Activated T-cell treated with anti-CD3 and anti-CD28 coated beads for 48 hours (primary cell): ENCODE measurements at places on chromosomes 2 and 18.
A peak's percentile ranks its signal among the peaks of the same experiment; 100 is the strongest.

GRCh38 chr2:144261336-144261735, 258.6 kb downstream of the ZEB2 start:
- no peak for DNase-seq

- no peak for DNase-seq
Measured at GRCh38 chr2:29227935-29228675, 112.9 kb downstream of the CLIP4 start.

- DNase-seq, result no peak
Measured at GRCh38 chr18:24609254-24609653, 148.8 kb downstream of the HRH4 start.

DNA sequence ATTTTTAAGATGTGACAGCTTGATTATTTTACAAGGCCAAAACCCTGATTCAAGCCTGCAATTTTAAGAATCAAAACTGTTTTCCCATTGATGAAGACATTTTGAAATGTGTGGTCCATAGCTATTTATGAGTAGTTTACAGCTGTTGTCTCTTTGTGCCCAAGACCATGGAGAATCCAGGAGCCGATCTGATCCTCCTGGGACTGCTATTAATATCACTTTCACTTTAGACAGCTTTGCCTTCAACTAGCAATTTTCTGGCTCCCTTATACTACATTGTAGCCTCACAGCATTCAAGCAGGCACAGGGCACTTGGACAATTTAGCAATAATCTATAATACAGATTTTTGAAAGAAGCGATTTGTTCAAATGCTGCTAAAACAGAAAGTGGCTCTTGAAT, 172.9 kb downstream of the SLC8A1 start:
- DNase-seq, result no peak

- no peak for DNase-seq
Measured at GRCh38 chr2:141534666-141535362, 596.0 kb downstream of the LRP1B start.

GRCh38 chr2:159213296-159213695, 73.2 kb downstream of the WDSUB1 start:
- DNase-seq, result no peak

GRCh38 chr2:1658394-1659151, 85.7 kb downstream of the PXDN start:
- no peak for DNase-seq

DNA sequence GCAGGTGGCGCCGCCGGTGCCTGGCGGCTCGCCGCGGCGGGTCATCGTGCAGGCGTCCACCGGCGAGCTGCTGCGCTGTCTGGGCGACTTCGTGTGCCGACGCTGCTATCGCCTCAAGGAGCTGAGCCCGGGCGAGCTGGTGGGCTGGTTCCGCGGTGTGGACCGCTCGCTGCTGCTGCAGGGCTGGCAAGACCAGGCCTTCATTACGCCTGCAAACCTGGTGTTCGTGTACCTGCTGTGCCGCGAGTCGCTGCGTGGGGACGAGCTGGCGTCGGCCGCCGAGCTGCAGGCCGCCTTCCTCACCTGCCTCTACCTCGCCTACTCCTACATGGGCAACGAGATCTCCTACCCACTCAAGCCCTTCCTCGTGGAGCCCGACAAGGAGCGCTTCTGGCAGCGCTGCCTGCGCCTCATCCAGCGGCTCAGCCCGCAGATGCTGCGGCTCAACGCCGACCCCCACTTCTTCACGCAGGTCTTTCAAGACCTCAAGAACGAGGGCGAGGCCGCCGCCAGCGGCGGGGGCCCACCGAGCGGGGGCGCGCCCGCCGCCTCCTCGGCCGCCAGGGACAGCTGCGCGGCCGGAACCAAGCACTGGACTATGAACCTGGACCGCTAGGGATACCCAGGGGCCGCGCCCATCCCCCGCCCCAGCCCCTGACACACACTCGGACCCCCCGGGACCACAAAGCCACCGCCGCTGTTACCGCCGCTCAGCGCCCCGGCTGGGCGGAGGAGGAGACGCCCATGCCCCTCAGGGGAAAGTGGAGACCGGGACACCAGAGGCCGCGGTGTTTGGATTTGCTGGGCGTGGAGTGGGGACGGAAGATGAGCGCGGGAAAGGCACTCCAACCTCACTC, 1.1 kb downstream of the CDK5R2 start:
- no peak for DNase-seq

GRCh38 chr2:43269074-43269572, 42.7 kb upstream of the ZFP36L2 start:
- no peak for DNase-seq

DNA sequence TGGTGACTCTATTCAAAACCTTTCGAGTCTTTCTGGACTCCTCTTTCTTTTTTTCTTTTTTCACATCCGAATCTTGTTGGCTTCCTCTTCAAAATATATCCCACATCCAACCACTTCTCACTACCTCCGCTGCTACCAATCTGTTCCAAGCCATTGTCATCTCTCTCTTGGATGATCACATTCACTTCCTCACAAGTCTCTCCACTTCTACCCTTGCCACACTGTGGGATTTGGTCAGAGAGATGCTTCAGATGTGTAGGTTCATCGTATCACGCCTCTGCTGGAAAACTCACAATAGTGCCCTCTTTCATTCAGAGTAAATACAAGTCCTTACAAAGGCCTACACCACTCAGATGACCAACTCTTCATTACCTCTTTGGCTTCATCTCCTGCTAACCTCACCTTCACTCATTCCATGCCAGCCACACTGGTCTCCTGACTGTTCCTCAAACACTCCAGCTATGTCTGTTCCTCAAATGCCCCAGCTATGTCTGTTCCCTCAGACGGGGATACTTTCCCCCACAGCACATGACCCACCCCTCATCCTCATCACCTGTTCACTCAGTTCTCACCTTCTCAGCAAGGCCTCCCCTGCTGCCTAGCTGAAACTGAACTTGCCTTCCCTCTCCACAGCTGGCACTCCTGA, 67.2 kb upstream of the PELI1 start:
- no peak for DNase-seq

GRCh38 chr2:128043041-128043440, 15.2 kb upstream of the SAP130 start:
- no peak for DNase-seq

GRCh38 chr2:176096986-176097819, 2.4 kb upstream of the HOXD12 start:
- DNase-seq, result peak; percentile 48

DNA sequence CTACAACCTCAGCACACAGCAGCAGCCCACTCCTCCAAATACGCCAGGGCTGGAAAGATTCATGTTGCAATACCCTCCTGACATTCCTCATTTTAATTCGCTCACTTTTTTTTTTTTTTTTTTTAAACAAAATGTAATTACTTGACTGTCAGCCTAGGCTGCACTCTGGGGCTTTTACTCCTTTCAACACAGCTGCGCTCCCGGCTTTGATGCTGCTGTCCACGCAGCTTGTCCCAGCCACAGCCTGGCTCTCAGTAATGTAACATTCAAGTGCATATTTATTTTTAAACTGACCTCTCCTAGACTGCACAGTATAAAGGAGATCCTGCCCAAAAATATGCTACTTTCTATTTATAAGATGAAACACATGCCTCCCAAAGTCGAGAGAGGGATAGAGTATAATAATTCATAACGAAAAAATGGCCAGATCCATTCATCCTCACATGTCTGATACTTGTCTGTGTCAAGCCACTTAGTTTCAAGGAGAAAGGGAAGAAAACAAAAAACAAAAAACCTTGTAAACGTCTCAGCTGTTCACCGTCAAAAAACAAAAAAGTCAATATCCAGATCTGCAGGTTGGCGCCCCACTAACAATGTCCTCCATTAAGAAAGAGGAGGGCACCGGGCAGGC, 949 bp downstream of the CDC42EP3 start:
- DNase-seq, result no peak

DNA sequence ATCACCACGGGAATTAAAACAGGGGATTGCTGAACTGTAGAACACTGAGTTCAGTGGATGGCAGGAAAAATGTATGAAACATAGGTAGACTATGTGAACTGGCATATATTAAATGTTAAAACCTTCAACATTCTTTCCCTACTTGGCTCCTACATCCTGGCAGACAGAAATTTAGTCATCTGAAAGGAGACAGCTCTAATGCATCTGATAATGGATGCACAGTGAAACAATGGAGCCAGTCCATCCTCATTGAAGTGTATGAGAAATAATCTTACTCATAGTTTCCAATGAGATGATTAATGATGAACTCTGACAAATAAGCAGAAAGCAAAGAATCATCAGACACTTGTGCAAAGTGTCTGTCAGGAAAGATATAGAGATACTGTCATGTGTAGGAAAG, 1629.7 kb upstream of the TMEFF2 start:
- DNase-seq, result no peak

DNA sequence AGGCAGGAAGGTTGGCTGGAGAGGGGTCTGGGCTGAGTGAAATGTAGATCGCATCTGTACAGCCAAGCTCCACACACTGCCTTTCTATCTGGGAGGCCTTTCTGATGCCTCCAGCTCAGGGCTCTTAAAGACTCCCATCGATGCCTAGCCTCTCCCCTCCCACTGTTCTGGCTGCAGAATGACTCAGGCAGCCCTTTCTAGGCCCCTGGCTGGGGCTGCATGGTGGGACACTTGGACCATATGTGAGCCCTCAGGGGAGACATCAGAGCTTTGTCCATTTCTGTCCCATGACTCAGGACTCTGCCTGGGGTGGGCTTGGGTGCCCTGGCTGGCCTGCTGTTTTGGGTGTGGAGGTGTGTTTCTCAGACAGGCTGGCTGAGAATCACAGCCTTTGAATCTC, 101.3 kb downstream of the CELF4 start:
- DNase-seq, result no peak
